ENCODE measurements at places on chromosomes 2 and 18.

DNA sequence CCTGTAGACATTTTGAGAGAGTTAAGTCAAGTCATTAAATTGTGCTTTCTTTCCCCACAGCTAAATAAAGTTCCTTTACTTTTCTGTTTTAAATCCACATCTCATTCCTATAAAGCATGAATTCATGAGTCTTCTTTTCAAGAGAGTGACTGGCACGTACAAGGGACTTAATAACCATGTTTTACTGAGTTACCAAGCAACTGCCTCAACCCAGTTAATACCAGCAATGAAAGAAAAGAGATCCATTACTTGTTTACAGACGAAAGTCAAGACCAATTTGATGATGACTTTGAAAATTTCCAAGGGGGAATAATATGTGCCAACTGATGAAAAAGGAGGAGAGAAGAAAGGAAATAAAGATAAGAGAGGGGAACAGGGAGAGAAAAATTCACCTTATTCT, 1082.5 kb upstream of the GYPC start:
- no peak for DNase-seq

DNA sequence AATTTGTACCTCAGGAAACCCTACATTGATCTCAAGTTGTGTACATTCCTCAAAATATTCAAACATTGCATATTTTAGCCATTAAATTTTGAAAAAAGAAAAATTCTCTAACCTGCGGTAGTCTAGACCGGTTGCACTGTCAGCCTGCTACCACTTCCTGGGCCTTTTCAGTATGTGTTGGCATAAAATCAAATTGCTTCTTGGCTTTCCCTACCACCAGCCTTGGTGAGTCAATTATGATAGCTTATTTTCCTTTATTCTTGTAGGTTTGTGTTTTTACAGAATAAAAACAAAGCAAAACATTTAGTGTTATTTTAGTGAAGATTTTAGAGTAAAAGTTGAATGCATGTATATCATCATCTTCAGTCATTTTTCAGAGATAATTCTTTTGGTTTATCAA, 61.2 kb downstream of the FAM171B start:
- DNase-seq = no peak

DNA sequence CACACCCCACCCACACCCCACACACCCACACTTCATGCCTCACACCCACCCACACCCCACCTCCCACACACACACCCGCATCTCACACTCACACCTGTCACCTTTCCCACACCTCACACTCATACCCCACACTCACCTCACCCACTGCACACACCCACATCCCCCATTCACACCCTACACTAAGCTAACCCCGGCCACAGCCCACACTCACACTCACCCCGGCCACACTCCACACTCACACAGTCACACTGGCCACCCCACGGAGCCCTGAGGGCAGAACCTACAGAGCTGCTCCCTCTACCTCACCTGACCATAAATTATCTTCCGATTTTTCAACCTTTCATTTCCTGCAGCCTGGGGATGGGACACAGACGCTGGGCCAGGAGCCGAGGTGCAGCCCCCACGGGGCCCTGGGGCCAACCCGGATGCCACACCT, 241.3 kb downstream of the HDAC4 start:
- peak; percentile 15 for DNase-seq

DNA sequence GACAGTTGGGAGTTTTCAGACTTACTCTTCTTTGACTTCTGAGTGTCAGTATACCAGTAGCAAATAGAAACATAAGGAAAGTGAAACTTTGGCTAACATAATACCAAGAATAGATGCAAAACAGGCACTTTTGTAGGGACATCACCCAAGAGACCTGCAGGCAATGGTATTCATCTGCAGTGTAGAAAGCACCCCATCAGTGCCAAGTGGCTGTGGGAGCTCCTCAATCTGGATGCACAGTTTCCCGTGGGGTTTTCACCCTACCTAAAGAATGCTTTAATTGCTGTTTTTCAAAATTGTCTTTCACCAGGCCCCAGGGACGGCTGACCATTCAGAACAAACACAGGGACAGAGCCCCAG, 96.6 kb upstream of the GPR45 start:
- DNase-seq = no peak

DNA sequence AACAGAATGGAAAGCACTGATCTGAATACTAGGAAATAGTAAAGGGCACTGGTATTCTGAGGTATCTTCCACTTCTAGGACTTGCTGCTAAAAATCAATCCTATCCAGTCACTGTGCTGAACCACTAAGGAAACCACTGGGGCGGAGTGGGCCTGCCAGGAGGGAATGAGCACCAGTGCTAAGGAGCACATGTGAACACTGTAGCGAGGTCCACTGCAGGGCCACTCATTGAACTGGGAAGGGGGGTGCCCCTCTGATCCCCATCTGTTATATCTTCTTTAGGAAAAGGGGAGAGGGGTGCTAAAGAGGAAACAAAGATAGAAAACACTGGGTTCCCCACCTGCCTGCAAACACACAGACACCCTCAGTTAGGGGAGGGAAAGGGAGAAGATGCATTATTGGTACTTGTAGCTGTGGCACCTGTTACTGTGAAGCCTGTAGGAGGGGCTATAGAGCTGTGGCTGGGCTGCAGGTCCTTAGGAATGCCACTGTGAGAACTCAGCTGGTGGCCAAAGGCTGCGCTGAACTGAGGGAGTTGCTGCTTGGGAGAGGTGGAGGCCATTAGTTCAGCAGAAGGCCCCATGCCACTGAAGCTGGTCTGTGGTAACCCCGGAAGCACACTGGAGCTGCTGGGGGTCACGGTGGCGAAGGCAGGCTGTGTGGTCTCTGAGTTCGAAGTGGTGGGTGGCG, 81.8 kb downstream of the INO80D start:
- no peak for DNase-seq

- no peak for DNase-seq
These were observed 66.5 kb downstream of the SMAD7 start for GRCh38 chr18:48884306-48884705.

- no peak for DNase-seq
These were observed 230.0 kb upstream of the CXCR4 start for GRCh38 chr2:136347981-136348380.

DNA sequence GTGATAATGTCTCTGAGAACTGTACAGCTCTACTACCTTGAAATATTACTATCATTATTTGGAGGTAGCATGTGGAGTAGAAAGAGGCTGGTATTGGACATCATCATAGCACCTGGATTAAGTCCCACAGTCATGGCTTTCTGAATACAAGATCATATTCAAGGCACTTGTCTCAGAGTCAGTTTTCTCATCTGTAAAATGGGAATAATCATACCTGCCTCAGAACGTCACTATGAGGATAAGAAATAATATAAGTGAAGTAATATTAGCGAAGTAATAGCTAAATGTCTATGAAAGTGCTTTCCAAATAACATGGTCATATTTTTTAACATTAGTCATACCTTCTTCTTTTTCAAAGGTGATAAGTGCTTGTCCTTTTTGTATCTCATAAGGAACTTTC, 11.0 kb downstream of the NMI start:
- DNase-seq = no peak

DNA sequence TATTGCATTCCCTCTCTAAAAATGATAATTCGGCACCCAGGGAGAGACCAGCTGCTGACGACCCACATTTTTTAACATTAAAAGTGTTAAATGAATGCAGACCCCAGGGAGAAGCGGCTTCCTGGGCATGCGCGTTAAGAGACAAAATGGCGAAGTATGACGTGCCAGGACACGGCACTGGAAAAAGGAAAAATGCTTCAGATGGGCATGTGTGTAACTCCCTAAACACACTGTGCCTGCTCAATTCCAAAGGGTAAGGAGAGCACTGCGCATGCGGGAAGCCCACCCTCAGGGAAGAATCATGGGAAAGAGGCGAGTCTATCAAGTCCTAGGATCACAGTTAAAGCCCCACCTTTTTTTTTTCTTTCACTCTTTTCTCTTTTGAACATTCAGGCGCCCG, 58.1 kb downstream of the CYP26B1 start:
- no peak for DNase-seq

DNA sequence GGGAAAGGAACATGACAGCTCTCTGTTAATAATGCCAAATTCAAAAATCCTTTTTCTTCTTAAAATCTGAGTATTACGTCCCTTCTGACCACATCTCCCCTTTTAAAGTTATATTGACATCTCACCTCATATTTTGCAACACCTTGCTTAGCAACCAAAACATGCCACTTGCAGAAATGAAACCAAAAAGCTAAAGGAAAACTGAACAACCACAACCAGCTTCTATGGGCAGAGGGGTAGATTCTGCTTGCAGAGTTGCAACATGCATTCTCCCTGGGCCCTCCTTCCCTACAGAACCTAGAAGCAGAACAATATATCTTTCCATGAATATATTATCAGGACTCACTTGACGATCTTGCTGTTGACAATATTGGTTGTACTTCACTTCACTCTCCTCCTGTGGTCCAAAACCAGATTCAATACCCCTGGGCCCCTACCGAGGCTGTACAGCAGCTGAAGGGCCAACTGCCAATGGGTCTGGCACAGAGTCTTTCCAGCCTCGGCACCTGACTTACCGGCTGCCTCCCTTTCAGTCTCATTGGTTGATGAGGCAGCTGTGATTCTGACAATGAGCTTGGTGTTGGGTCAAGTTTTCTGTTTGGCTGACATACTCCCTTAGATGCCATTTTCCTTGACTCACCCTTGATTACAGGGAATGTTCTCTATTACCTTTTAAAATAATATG, 616.6 kb downstream of the ZEB2 start:
- no peak for DNase-seq

GRCh38 chr2:197145471-197146056, 165.0 kb downstream of the ANKRD44 start:
- no peak for DNase-seq

GRCh38 chr2:190563646-190564045, 29.1 kb upstream of the NEMP2 start:
- DNase-seq = peak; percentile 31

DNA sequence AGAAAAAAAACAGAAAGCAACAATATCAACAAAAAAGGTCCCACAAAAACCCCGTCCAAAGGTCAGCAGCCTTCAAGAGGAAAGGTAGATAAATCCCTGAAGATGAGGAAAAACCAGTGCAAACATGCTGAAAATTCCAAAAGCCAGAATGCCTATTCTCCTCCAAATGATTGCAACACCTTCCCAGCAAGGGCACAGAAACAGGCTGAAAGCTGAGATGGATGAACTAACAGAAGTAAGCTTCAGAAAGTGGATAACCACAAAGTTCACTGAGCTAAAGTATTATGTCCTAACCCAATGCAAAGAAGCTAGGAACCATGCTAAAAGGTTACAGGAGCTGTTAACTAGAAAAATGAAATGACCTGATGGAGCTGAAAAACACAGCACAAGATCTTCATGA, 226.4 kb upstream of the DSEL start:
- no peak for DNase-seq

GRCh38 chr2:120893811-120894584, 158.3 kb downstream of the GLI2 start:
- DNase-seq = no peak

DNA sequence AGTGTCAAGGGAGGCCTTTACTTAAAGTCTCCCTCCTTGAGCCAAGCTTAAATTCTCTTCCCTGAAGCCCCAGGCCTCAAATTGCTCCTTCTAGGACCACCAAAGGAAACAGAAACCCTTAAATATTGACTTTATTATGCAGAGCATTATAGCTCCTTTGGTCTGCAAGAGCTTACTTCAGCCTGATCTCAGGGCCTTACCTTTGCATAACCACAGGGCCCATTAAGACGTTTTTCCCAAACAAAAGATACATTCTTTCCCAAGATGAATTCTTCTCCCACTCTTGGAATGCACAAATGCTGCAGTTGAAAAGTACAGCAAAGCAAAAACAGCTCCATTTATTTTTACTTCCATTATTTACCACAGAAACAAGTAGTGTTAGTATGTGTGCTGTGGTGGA, 130.8 kb downstream of the B3GNT2 start:
- DNase-seq = no peak

GRCh38 chr2:44155666-44156446, 12.8 kb upstream of the PPM1B start:
- DNase-seq = no peak

GRCh38 chr18:35458677-35459441, 38.9 kb downstream of the INO80C start:
- DNase-seq = peak; percentile 73

- peak; percentile 48 for DNase-seq
These were observed at the start of gene CBLN2 for GRCh38 chr18:72544092-72544886. Gene CBLN2 (minus strand): TSS chr18:72544342. CDS start chr18:72542160, 2,182 bp downstream.

DNA sequence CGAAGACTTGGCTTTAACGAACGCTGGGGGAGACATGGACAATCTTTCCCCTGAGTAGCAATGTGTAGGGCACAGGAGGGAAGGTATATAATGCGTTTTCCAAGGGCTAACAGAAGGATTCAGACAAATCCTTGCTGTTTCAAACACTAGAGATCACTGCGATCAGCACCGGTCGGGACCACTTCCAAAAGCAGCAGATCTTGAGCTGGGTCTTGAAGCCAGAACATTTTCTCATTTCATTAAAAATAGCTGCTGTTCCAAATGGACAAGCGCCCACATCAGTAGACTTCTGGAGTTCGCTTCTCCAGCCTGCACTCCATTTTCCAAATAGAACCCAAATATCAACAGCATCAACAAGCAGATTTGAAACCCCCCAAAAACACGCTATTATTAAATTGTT, 65.1 kb upstream of the MAPRE2 start:
- DNase-seq = no peak

- peak; percentile 28 for DNase-seq
These were observed 79.5 kb upstream of the CTDP1 start for GRCh38 chr18:79600141-79600540.

DNA sequence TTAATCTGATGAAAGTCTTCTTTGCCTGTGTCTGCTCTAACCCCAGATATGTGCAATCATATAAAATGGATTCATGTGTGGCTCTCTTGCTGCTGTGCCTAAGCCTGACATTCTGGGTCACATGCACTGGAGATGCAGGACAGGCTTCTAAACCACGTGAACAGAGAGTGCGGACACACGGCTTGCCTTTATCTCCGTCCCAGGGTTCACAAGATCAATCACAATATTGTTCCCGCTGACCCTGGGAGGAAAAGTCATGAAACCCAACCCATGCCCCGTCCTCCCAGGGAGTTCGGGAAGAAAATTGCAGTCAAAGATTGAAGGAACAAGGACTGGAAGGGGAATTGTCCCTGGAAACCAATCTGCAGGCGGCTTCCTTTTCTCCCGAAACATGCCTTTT, 74.8 kb downstream of the VAPA start:
- DNase-seq = no peak

DNA sequence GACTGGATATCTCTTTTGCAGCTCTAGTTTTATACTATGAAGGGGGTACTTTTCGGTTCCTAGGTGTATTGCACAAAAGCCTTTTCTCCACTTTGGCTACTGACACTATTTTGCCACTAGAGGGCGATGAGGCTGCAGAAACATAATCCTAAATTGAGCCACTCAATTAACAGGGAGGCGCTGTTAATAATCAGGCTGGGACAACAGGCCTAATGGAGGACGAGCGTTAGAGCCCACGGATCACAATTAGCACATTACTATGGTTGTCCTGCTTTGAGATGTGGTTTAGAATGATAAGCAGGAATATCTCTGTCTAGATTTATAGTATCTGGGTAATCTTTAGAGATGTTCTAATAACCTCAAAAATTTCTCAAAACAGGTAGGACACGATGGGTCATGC, 62.2 kb upstream of the PMAIP1 start:
- no peak for DNase-seq

- no peak for DNase-seq
These were observed 65.7 kb upstream of the CTAGE1 start for GRCh38 chr18:22483407-22483806.

Measured in left ventricle myocardium superior (tissue), 1 donor.